HFFc6 (cell line): ENCODE measurements at places on chromosomes 1 and 21. TPM values are rescaled to one million over a fixed set of nuclear protein-coding genes. Genes with fewer than 3 reads are reported as not detected.

- DNase-seq = peak; percentile 80
Measured at GRCh38 chr1:230073371-230074035, 6.5 kb downstream of the GALNT2 start.

DNA sequence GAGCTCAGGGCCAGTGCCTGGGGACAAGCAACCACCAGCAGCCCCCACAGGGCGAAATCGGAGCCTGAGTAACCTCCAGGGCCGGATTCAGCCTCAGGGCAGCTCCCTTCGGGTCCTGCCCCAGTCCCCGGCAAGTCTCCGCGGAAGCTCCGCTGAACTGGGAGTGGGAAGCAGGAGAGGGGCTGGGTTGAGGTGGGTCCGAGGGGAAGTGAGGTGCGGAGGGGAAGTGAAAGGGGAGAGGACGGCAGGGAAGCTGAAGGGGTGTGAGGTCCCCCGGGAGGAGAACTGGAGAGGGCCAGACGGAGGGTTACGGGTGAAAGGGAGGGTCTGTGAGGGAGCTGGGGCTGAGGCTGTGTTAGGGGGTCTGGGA is 560 bp downstream of the PADI2 start:
- DNase-seq = no peak

GRCh38 chr1:179169616-179170467 is 59.6 kb downstream of the ABL2 start:
- peak; percentile 79 for DNase-seq

GRCh38 chr1:119653839-119654170 is 5.7 kb upstream of the ZNF697 start:
- peak; percentile 48 for DNase-seq

GRCh38 chr1:210001751-210002150 is 63.7 kb downstream of the SYT14 start:
- no peak for DNase-seq

DNA sequence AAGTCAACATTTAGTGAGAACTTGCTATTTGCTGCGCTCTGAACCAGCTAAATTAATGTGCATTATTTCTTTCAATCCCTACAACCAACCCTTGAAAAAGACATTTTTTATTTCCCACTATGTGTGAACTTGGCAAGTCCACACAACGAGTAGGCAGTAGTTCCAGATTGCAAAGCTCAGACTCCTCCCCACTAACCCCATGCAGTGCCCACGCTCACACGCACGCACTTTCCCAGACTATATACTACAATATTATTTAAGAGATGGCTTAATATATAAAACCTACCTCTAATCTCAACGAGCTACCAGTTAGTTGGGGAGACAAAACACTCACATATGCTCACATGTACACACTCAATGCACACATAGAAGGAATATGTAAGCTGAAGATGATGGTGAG is 671.2 kb downstream of the LMO4 start:
- no peak for DNase-seq

Gene BLACAT1
- not detected in 3 replicates for total RNA-seq

- no peak for DNase-seq
Measured at GRCh38 chr1:207969528-207969927, 58.6 kb upstream of the CD34 start.

DNA sequence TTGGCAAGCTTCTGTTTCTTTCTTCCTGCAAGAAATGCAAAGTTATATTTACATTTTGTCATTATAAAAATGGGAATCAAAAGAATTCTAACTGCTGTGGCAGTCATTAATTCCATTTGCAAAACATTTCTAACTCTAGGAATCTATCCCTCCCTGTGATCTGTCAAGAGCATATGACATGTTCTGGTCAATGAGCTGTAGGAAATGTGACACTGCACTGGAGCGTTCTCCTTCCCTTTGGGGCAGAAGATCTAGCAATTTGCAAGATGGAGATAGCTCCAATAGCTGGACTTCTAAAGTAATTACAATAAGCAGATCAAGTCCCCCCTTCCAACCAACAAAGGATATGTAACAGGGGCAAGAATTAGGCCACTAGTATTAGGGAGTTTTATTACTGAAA is 6.3 kb downstream of the TOMM20 start:
- DNase-seq = no peak

- no peak for DNase-seq
Measured at GRCh38 chr1:212188599-212189351, 96.4 kb upstream of the PPP2R5A start.

DNA sequence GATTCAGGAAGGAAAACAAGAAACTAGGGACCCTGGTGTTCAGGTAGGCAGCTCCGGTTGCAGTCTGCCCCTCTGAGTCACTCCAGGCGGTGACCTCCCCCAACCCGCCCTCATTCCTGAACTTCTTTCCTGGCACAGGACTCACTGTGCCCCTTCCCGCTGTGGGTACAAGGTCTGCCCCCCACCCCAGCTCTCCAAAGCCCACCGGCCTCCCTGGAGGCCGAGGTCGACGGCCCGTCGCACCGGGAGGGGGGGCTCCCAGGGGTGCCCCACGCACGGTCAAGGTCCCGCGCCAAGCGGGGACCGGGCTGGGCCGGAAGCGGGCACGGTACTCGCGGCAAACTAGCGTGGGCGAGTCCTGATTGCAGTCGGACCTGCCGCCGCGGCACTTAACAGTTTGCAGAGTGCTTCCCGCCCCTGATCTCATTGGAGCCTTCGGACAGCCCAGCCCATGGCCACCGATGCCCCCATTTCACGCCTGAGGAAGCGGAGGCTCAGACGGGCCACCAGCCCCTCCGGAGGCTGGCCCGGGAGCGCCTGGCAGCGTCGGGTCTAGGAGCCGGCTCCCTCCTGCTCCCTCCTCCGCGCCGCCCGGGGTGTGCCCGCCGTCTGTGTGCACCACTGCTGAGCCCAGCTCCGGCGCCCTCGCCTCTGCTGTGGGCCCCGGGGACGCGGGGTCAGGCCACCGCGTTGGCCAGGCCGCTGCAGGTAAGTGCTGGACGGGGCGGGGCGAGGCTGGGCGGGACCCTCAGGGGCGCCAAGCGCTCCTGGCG is at the start of gene GJB3:
Gene GJB3, plus strand, starts transcription at position 144 of the 773 bp plus-strand sequence. CDS start 3,549 bp downstream, outside the sequence.
- DNase-seq = no peak

- no peak for DNase-seq
Measured at GRCh38 chr21:23131177-23131576, 2133.0 kb downstream of the NCAM2 start.

DNA sequence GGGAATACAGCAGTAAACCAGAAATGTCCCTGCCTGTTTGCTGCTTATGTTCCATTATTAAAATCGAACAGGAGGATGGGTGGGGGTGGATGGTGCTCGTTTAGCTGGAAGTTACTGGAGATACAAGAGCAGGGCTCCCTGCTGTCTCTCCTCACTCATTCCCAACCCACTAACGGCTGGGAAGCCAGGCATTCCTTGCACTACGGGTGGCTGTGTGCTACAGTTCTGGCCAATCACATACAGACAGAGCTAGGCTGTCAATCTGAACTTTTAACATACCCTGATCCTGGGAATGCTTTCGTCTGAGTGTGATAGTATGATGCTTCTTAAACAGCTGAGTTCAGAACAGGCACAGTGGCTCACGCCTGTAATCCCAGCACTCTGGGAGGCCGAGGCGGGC is 7.0 kb downstream of the SIPA1L2 start:
- DNase-seq = no peak

DNA sequence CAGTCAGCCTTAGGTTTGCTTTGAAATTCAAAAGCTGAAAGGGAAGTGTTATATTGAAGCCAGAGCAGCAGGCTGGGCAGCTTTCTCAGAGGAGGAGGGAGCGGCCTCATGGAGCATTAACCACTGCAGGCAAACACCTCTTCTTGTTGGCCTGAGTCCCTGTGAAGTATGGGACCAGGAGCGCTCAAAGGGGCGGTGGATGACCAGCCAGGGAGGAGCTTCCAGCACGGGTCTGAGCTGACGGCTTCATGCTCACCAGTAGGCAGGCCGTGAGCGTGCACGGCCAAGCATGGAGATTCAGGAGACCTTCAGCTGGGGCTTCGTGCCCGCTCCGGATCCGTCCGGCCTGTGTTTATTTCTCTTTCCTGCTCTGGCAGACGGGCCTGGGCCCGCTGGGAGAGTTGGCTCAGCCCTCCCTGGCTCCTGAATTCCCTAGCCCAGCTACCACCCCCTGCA is 245.2 kb downstream of the TRABD2B start:
- DNase-seq = no peak

Gene TMEM125
- total RNA-seq = not detected in 3 replicates

DNA sequence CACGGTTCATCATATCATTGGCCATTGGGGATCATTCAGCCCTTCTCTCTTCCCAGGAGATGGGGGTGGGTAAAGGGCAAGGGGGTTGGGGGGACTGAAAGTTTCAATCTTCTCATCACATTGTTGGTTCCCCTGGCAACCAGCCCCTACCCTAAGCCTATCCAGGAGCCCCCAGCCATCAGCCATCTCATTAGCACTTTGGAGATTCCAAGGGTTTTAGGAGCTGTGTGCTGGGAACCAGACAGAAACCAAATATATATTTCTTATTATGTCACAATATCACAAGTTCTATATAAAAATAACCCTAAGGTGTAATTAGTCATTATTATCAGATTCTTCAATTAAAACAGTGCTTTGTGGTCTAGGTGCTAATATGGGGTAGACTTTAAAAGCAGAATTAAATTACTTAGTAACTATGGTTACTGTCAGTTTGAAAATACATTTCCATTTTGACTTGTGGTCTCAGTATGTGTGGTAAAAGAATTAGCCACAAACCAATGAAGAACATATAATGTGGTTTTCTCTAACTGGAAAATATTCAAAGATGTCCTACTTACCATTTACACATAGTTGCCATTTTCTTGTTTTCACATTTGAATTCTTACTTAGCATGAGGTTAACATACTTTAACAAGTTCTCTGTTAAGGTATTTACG is 28.1 kb downstream of the IL23R start:
- no peak for DNase-seq

DNA sequence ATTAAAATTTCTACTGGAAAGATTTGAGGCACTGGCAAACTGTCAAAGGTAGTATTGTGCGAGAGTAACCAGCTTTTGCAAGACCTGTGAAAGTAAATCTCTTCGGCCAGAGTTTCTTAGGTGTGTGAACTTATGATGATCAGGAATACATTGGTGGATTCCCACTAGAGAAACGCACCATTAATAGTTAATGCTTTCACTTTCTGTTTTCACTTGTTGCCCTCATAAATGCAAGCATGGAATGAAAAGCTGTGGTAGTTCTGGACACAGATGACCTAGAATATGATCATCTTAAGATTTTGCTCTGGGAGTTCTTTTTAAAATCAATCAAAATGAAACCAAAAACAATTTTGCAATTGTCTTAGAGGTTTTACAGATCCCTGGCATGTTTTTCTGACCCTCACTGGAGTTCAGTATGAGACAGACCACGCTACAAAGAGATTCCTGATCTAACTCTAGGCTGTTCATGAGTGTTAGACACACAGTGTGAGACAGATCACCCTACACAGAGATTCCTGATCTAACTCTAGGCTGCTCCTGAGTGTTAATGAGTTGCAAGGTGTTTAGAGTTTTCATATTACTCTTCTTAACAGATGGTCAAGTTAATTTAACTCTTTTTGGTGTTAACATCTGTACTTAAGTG is 98.8 kb downstream of the SDCCAG8 start:
- DNase-seq = peak; percentile 8

DNA sequence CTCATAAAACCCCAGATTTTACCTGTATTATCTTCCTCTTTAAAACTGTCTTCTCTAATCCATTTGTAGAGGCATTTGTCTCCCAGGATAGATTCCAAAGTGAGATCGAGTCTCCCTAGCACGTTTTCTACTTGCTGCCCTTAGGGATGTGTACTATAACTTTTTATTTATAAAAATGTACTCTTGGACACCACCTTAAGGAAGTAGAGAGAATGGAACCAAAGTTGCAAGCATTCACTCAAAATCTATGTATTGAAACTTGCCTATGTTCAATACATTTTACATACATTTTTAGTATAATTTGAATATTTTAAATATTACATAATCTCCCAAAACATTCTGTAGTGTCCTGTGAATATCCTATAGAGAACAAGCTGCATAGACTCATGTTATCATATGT is 842 bp upstream of the SPRR2A start:
- DNase-seq = no peak

Gene PPFIA4
- 0.58 to 1.0 TPM (median 0.97 TPM) in 3 replicates for total RNA-seq

DNA sequence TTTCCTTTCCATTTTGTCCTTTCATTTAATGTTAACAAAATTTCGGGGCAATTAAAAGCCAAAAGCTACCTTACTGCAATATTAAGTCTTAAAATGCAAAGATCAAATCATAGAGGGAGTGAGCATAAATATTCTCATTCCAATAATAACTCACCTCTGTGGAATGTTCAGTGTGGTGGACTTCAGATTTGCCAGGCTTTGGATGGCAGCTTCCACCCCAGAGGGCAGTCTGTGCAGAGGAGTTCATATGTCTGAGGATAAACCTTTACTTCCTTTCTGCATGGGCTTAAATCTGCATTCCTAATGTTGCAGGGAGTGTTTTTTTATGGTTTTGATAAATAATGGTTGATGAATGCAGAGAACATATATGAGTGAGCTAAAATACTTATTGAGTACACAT is 16.3 kb downstream of the KIAA0040 start:
- no peak for DNase-seq

- no peak for DNase-seq
Measured at GRCh38 chr1:7562729-7563605, 208.1 kb upstream of the VAMP3 start.

Gene VANGL1
- 12.9 to 18.7 TPM (median 14.7 TPM) in 3 replicates for total RNA-seq

DNA sequence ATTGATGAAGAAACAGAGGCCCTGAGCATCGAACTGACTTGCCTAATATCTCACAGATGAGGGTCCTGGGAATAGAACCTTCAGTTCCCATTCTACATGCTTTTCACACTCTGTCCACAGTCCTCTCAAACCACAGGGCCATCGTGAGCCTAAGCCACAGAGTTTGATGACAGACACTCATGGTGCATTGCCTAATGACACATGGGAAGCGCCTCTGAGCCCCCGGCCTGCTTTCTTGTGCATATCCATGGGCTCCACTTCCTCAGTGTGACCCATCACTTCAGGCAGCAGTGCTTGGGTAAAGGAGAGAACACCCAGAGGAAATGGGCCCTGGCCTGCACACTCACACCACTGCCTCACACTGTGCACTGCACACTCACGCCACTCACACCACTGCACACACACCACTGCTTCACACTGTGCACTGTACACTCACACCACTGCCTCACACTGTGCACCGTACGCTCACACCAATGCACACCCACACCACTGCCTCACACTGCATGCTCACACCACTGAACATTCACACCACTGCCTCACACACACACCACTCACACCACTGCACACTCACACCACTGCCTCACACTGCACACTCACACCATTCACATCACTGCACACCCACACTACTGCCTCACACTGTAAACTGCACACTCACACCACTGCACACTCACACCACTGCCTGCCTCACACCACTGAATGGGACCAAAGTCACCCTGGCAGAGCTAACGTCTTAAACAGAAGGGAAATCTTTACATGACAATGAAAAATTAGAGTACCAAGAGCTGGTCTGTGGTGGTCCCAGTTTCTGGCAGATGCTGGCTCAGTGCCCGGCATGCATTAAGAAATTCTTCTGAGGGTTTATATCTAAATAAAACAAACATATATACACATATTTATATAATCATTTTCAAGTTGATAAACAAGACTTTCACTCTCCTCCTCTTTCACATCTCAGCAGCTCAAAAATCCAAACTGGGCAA is 53.0 kb downstream of the KANK4 start:
- DNase-seq = no peak

Gene RIMS3
- total RNA-seq = 0.14 TPM in 1 of 2 replicates, not detected in the other

Gene GMEB1
- 12.2 to 13.2 TPM (median 12.4 TPM) in 3 replicates for total RNA-seq

GRCh38 chr1:162444903-162445302 is 33.0 kb upstream of the SH2D1B start:
- DNase-seq = no peak
